ENCODE measurements at places on chromosomes 1 and 21.

DNA sequence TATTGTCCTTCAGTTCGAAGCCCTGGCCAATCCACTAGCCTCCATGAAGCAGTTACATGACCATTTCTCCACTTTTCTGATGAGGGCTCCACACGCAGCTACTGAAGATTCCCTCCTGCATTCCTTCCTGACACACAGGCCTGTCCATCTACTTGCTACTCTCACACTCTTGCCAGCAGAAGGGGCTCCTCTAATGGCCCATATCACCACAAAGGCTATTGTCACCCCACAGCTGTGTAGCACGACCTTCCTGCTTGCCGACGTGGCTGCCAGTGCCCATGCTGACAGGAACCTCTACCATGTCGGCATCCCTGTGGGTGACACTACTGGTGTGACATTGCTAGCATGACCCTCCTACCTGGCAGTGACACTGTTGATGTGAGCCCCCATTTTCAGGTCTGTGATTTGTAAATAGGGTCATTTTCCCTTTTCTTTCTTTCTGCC lies 1528.6 kb upstream of the TPTE start:
- DNase-seq: no peak

DNA sequence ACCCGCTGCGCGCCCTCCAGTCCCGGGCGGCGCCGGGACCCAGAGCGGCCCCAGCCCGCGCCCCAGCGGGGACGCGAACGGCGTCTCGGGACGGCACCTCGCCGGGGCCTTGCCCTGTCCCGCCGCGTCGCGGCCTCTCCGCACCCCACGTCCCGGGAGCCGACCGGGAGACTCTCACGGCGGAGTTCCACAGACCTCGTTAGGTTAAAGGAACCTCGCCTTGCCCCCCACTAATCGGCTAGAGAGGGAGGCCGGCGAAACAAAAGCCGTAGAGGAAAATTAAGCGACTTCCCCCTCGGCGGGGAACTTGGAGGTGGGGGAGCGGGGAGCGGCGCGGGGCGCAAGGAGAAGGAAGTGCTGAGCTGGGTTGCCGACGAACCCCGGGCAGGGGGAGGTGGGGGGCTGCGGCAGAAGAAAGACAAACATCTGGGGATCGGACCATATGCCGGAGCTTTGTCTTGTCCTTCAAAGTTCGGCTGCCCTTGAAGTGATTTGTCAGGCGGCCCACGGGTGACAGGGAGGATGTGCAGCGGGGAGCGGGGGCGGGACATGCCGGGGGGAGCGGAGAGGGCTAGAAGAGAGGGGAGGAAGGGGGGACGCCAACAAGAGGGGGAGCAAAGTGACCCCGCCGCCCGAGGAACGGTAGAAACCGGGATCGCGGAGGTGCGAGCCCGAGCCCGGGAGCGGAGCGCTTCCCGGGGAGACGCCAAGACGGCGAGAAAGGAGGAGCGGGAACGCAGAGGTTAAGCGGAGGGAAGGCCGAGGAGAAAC lies 120.0 kb upstream of the RRP15 start:
- DNase-seq: no peak

DNA sequence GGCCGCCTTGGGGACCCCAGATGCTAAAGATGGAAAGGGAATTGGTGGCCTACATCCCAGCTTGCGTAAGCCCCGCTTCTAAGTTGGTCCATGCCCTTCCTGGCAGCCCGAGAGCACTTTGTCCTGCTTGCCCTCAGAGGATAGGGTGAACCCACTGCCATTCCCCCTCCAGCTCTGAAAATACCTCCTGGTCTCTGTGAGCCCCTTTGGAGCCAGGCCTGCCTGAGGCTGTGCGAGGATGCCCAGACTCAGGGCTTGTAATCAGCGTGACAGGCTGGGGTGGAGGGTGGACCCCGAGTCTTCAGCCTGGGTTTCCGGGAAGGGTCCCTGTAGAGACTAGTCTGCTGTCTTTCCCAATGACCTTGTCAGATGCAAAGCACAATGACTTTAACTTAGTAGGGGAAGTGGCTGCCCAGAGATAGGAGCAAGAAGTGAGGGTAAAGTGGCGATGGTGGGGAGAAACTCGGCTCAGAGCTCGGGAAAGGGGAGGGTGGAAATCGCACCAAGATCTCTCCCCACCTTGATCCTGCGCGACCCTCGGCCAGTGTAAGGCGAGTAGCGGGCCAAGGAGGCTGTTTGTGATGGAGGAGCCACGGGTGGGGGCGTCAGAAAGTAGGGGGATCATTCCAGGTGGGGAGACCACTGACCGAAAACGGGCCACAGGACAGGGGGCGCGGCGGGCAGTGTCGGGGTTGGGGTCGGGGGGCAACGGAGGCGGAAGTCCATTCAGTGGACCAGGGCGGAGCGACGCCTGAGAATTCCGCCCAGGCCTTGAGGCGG lies 2.7 kb upstream of the HES3 start:
- no peak for DNase-seq

GRCh38 chr1:175220853-175221556 lies 28.4 kb upstream of the KIAA0040 start:
- DNase-seq: no peak

GRCh38 chr1:234150892-234151291 lies 222.4 kb upstream of the COA6 start:
- DNase-seq: no peak

- DNase-seq: no peak
These were observed 91.2 kb upstream of the KCTD3 start for GRCh38 chr1:215475796-215476481.

DNA sequence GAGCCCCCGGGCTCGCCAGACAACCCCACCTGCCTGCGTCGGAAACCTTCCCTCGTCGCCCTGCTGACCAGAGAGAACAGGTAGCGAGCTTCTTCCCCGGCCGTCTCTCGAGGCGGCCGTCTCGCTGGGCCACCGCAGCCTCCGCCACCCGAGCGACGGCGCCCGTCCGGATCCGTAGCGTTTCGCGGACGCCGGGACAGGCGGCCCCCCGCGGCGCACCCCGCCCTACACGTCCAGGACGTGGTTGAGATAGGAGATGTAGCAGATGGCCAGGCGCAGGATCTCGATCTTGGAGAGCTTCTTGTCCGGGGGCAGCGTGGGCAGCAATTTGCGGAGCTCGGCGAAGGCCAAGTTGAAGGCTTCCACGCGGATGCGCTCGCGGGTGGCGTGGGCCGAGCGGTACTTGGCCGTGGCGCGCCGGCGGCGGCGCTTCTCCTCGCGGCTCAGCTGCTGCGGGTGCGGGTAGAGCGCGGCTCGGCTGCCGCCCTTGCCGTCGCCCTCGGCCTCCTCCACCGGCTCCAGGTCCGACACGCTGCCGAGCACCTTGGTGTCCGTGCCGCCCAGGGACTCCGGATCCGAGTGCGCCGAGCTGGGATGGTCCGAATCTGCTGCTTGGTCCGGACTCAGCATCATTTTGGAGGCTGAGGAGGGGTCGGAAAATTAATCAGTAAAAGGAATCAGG lies 3.0 kb downstream of the NHLH2 start:
- no peak for DNase-seq
